Muscle of leg (tissue), 16 donors: ENCODE measurements at places on chromosomes 7 and 10. TPM values are rescaled to one million over a fixed set of nuclear protein-coding genes. Genes with fewer than 3 reads are reported as not detected.

The NMT2 gene
- total RNA-seq, result 17.8 TPM

The FXYD4 gene
- 0.44 TPM for total RNA-seq

DNA sequence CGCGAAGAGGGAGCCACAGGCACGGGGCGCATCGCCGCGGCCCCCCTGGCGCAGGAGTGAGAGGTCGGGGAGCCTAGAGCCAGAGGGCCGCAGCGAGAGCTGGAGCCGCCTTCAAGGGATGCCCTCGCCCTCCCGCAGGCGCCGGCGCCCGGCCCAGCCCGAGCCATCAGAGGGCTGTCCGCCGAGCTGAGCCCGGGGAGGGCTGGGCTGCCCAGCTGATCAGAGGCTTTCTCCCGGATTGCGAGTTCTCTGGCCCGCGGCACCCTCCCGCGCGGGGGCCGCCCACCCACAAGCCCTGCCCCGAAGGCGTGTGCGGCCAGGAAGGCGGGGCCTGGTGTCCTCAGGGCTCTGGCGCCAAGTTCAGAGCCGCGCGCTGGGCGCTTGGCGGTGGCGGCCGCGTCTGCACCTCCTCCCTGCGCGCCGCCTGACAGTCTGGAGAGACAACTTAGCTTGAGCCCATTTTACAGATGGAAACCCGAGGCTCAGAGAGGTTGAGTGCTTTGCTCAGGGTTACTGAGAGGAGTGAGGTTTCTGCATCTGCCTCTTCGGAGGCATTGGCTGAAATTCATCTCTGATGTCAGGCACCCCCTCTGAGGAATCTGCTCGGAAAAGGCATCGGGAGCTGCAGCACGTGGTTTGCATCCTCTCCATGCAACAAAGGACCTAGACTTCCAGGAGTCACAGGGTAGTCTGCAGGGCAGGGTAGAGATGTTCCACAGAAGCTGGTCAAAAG is 3.8 kb upstream of the ANTXRL start:
- DNase-seq, result peak; percentile 88

DNA sequence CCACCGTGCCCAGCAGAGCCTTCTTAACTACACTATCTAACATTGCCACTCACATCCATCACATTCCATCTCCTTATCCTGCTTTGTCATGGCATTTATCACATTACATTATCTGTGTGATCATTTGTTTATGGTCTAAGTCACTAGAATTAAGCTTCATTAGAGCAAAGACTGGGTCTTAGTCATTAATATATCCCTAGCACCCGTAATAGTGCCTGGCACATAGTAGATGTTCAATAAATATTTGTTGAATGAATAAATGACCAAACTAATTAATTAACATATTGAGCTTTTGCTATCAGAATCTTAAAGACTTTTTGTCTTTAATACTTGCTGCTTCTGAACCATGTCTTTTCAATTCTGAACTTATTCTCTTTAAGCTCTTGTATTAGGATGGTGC is 5.9 kb upstream of the COPG2 start:
- no peak for DNase-seq

DNA sequence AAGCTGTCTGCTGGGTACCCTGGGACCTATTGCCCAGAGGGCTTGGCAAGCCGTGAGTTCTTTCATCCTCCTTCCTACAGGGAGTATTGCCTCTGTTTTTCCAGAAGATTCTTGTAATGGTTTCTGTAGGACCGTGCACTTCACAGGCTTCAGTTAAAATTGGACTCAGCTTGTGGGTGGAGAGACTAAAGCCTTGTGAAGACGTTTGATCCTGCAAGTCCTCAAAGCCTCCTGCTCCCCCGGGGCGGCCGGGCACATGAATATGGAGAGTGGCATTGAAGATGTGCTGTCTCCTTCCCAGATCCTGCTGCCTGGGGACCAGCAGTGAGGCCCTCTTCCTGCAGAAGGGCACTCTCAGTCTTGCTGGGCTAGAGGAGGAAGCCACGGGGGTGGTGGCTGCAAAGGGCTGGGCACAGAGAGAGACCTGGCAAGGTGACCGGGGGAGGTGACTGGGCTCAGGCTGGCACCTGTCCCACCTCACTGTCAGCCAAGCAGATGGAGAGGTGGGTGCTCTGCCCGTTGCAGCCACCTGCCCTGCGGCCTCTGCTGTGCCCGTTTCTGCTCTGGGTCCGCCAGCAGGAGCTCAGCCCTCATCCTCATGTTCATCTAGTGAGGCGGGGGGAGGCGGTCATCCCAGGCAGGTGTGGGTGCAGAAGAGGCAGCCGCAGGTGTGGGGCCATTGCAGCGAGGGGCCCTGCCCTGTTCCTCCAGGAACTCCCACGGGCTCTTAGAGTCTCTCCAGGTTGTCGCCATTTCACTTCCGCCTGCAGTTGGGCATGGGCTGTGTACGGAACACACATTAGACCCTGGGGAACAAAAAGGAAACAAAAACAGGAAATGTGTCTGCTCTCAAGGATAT is 55.7 kb downstream of the TMEM209 start:
- DNase-seq, result no peak

DNA sequence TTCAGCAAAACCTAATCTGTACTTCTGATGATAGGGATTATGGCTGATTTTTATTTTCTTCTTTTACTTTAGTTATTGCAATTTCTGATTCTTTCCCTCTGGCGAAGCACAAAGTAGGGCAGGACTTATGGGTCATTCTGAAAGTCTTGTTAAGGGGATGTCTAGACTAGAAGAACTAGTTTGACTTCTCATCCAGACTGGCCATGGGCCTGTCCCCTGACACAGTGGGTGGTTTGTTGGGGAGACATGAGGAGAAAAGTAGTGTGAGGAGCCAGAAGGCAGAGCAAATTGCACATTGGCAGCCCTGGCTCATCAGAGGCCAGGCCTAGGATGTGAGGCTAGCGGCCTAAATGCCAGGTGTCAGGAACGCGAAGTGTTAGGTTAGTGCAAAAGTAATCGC is 152.8 kb downstream of the RTKN2 start:
- no peak for DNase-seq

- DNase-seq, result peak; percentile 82
Measured at GRCh38 chr7:28956608-28957063, 1.5 kb downstream of the TRIL start.
